ENCODE measurements at places on chromosomes 2 and 18.

DNA sequence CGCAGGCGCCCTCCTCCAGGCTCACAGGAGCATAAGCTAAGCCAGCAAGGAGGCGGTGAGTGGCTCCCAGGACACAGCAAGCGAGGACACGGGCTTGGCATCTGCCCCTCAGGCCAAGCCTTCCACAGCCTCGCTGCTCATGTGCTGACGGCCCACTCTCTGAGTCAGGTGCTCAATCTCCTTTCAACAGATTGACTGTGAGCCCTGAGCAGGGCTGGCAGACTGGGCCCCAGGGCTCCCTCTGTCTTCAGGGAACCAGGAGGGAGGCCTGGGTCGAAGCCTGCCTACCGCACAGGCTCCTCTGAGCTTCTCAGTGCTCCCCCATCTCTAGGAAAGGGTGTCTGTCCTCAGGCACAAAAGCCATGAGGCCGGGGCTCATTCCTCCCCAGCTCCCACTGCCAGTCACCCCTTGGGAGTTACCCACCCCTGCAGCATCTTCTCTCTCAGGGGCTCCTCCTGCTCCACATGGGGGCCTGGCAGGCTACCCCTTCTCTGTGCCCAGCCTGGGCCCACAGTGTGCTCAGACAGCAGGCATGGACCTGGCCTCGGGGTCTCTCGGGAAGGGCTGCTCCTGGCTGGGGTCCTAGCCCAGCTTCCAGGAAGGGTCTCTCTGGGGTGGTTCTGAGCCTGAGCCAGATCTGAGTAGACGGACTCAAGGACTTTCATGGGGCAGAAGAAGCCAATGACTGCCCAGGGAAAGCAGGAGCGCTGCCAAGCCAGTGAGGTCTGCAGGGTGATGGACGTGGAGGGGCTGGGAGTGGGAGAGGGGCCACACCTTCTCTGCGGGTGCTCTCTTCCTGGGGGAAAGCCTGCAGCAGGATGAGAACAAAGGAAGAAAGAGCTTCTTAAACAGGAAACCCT lies 138.0 kb upstream of the GPC1 start:
- DNase-seq, result no peak

GRCh38 chr2:151336863-151337371 lies 20.5 kb upstream of the TNFAIP6 start:
- no peak for DNase-seq

GRCh38 chr2:216920143-216920876 lies 60.4 kb upstream of the TNP1 start:
- no peak for DNase-seq

DNA sequence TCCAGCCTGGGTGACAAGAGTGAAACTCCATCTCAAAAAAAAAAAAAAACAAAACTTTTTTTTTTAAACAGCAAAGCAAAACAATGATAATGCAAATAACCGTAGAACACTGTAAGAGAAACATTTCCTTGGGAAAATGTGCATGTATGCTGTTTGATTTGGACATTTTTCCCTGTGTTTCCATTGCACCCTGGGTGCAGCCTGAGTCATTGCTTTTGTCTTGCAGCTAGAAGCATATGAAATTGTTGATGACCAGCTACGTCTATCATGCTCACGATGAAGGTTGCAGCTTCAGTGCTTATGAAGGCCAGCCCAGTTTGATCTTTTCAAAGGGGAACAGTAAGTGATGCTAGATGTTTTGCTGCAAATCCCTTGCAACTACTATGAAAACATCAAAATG lies 41.5 kb downstream of the MOGAT1 start:
- DNase-seq, result no peak

- no peak for DNase-seq
Observed at GRCh38 chr2:74128206-74128605, 19.5 kb downstream of the BOLA3 start.

DNA sequence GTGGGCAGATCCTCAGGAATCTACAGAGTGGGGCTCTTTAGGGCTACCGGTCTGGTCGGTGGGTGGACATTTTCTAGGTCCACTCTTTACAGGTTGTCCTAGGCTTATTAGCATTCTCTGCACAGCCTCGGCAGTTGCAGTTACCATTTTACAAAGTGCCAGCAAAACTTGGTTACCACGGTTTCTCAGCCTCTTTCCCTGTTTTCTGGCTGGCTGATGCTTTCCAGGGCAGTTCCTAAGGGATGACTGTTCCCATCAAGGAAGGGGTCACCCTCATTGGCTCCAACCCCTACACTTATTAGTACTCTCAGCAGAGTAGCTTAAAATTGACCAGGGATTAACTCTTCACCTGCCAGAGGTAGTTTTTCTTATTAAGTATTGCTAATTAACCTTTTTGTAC lies 2.0 kb upstream of the AQP4 start:
- no peak for DNase-seq

DNA sequence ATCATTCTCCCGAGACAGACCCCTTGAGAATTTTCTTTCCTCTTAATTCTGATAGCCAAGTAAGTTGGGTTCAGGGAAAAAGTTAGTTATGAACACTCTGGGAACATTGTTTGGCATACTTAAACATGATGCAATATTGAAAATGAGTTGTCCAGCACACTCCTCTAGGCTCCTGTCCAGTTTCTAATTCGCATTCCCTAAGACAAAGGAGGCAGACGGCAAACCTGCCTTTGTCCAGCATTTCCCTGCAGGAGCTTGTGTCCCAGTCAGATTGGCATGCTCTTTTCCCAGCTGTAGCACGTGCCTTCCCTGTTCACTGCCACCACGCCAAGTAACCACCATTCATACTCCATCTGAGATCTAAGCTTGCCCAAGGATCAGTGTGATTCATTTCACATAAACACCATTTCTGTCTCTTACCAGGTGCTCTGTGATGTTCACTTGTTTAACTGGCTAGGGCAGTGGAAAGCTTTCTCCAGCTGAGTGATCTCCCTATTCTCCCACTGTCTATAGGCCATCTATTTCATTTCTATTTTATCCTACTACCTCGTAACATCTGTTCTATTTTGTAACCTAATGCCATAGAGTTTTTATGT lies 150.0 kb upstream of the EPB41L3 start:
- DNase-seq, result no peak

DNA sequence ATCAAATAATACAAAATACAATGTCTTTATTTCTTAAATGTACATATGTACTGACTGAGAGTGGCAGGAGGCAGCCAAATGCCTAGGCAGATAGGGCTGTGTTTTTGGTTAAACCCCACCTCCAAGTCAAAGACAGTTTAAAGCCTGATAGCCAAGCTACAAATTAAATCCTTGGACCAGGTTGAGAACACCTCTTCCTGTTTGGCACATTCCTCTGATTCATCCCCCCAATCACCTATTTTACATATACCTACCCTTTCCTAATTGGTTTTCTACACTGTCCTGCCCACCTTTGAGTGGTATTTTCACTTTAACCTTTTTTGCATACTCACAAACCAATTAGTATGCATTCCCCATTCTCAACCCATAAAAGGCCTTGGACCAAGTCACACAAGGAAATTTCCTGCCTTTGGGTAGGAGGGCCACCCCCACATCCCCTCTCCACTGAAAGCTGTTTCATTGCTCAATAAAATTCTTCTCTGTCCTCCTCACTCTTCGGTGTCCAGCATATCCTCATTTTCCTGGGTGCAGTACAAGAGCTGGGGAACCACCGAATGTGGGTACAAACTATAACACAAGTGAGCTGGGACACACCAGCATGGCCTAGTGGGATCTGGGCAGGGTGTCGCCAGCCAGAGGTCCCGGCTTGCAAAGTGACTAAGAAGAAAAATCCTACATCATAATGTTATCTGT lies 149.1 kb downstream of the UBE2E3 start:
- no peak for DNase-seq

- DNase-seq, result no peak
Observed at GRCh38 chr18:26438980-26439379, 109.4 kb downstream of the KCTD1 start.

DNA sequence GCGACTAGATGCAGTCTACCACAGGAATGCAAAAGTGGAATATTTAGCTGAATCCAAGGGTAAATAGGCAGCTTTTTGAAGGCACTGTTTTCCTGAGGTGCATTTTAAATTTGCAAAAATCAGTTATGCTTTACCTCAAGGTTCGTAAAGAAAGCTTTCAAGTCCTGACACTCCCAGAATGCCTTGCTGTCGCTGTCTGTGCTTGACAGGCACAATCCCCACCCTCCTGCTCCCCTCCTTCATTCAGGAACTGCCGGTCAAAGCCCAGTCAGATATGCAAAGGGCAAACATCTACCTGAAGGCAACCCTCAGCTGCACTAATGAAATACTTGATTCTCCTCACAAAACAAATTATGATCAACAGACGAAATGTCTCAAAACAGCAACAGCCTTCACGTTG lies 97.4 kb upstream of the DDX18 start:
- no peak for DNase-seq

DNA sequence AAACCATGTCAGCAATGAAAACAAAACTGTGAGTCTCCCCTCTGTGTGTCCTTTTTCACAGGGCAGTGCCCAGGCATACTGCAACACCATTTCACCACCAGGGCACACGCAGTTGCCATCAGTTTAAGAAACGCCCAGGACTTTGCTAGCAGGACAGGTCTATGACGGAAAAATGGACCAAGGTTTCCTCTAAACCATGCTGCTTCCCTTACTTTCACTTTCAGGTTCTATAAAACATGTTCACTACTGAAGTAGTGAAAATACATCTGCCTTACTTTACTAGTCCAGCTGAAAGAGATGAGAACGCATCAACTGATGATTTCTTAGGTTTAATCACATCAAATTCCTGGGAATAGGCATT lies 110.5 kb downstream of the TCF4 start:
- no peak for DNase-seq

DNA sequence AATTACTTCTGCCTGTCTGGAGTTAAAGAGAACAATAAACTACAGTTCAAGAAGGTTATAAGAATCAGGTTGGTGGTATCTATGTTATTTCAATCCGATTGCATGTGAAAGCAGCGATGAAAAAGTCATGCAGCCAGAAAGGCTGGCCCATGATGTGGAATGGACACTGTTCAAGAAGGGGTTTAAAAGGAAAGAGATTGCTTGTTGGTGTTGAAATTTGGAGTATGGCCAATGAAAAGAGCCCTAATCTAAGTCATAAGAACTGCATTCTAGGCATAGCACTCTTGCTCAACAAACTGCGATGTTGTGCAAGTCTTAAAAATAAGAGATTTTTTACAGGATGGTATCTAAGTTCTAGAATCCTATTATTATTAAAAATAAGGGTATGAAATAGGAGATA lies 61.3 kb downstream of the EFEMP1 start:
- DNase-seq, result no peak

DNA sequence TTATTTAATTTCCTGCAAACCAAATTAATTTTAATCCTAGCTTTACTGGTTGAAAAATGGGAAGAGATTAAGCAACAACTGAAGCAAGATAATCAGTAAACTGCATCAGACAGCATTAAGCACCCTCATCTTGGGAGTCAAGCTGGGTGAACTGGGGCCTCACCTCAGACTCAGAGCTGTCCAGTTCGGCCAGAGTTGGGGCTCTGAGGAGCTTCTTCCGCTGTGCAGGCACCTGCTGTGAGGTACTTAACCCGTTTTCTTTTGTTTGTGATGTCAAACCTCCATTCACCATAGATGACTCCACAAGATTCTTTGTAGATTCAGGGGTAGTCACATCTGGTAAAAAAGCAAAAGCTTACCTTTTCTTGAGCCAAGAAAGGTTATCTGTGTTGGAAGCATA lies 71.8 kb downstream of the PRELID3A start:
- no peak for DNase-seq

GRCh38 chr2:148933456-148933855 lies 58.4 kb downstream of the KIF5C start:
- DNase-seq, result no peak

DNA sequence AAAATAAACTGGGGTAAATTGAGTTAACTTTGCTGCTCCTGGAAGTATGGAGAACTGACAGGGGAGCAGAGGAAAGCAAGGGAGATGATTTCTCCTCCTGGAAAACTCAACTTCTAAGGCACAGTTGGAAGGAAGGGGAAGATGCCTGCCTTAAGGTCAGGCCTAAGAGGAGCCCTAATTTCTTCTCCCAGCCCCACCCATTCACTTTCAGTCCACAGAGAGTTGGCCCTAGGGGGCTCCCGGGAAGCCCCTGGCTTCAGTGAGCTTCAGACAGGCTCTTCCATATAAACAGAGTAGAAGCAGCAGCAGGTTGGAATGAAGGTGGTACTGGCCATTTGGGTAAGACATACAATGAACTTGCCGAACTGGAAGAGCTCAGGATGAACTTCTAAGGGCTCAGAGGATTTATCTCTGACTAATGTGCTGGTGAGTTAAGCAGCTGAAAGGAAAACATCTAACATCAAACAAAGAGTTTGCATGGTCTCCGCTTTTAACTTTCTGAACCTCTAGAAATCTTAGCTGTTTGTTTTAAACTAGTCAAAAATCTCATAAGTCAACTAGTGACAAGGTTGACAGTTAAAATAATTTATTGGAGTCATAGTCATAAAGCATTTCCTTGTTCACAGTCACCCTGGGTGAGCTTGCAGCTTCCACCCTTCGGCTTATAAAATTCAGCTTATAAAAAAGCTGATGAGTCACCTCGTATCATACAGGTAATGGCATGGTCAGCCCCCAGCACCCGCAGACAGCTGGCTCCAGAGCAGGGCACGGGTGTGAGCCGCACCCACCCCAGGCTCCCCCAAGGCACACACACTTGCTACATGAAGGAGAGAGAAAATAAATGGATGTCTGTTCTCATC lies 9.8 kb downstream of the MALL start:
- DNase-seq, result no peak

All from CD8-positive, alpha-beta T cell (primary cell).